ENCODE measurements at places on chromosomes 3 and 15.
A peak's percentile ranks its signal among the peaks of the same experiment; 100 is the strongest.

DNA sequence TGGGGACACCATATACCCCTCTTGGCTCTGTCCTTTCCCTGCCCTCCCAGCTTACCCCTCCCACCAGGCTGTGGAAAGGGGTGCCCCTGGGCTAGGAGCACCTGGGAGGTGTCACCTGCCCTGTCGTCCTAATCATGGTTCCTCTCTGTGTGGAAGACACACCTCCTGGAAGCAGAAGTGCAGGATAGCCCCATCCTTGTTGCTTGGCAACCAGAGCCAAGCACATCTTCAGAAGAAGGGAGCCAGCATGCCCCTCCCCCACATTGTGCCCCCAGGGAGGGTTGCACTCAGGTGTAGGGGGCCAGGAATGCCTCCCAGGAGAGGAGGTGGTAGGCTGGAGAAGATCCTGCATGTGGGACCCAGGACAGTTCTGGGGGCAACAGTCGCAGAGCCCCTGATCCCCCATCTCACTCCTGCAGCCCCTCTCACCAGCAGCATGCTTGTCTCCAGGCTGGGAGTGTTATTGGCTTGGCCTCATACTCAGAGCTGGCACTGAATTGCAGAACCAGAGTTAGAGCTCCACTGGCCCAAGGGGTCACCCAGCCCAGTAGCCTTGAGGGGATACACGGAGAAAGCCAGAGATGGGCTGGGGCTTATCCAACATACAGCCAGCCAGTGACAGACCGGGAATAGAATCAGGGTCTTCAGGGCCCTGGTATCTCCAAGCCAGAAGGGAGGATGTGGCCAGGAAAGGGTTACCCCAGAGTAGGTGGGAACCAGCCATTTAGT lies 8.4 kb downstream of the RAB6B start:
- DNase-seq, result no peak

DNA sequence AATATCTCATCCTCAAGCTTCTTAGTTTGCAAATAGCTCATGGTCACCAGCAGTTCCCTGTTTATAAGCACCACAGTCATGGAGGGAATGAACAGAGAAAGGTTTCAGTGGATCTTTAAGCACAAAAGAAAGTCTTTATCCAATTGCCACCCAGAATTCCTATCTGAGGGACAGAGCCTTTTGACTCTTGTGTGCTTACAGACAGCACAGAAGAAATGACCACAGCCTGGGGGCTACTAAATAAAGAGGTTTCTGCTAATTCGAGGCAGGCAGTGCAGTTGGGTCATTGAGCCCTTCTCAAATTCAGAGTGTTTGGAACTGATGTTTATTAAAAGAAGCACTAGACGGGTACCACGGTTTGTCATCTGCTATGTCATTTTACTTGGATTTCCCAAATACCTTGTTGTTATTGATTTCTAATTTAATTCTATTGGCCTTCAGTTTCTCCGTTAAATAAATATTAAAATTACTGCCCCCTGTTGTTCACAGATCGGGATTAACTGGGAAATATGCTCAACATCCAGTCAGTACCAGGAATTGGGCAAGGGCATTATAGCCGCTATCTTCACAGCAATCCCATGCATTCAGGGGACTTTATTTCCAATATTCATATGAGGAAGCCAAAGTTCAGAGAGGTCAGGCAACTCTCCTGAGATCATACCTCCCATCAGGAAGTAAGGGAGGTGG lies 3.6 kb downstream of the PRICKLE2 start:
- DNase-seq, result no peak

DNA sequence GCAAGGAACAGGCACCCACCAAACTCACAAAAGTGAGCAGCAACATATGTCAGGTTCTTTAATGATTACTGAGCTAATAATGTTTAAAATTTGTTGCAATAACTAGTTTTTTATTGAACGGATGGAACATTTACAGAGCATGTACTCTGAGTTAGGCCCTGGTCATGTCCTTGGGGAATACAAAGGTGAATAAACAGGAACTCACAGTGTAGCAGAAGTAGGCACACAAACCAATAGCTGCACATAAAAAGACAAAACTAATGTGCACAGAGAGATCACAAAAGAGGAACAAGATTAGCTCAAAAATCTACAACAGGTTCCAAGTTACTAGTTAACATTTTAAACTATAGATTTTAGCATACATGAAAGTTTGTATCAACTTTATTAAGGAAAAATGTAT lies 505.3 kb upstream of the PPP2R3A start:
- no peak for DNase-seq

- no peak for DNase-seq
Observed at GRCh38 chr15:91870876-91871537, 17.5 kb downstream of the SLCO3A1 start.

GRCh38 chr3:191973820-191974219 lies 512.9 kb downstream of the PYDC2 start:
- DNase-seq, result no peak

- no peak for DNase-seq
Observed at GRCh38 chr3:99373088-99373845, 265.1 kb upstream of the COL8A1 start.

DNA sequence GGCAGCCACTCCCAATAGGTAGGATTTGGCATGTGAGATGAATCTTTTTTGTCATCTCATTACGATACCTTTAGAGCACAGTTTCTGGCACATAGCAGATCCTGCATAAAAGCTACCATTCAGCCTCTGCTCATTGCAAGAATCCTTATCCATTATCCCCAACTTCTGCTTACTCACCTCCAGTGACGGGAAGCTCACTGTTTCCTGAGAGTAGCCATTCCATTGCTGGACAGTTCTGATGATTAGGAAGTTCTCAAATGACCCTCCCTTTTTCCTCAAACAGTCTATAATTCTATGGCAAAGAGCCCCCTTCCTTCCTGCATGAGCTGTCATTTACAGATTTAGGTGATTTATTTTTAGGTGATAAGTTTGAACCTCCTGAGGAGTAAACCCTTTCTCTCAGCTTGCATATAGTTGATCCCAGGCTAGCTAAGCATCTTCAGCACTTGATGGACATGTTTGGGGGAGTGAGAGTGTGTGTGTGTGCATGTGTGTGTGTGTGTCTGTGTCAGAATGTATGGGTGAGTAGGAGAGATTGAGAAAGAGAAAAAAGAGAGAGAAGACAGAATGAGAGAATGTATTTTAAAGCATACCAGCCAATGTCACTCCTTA lies 109.7 kb downstream of the LSM3 start:
- no peak for DNase-seq

DNA sequence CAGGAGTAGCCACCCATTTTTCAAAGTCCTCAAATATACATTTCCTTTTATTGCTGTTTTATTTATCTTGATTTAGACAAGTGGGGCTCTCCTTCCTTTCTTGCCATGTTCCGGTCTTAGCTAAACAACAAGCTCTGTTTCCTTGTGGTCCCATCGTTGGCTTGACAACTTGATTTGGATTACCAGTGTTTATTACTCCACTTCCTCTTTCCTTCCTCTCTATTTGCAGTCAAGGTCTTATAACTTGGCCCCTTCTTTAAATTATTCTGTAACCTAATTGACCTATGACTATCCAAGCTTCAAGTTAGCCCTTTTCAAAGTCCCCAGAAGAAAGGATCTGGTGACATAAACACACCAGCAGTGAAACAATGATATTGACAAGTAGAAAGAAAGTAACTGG lies 130.6 kb upstream of the STT3B start:
- no peak for DNase-seq

DNA sequence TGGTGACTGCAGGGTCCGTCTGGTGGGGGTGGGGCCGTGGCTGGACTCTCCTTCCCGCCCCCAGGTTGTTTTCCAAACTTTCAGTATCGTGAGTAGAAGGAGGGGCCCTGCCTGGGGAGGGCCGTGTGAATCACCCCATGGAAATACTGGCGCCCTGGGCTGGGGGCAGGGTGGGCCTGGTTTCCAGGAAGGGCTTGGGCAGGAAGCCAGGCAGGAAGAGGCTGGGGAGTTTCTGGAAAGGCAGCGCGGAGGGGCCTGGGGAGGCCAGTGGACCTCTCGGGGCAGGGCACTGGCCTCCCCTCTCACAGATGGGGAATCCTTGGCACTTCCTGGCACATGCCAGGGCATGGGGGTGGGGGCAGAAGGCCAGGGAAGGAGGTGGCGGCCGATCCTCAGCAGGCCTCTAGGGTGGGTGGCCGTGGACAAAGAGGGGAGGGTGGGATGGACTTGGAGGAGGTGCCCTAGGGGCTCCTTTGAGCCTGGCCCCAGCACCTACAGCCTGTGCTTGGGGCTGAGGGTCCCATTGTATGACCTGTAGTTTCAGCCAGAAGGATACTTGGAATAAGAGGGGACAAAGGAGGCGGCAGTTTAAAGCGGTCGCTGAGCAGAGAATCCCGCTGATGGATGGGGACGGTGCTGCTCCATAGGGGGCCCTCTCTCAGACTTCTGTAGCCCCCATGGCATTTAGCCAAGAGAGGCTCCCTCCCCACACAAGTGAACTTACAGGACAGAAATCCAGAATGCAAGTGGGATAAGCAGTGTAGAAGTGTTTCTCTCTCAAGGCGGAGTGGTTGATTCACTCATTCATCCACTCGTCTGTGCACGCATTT lies 56.5 kb upstream of the GATA2 start:
- DNase-seq, result no peak

DNA sequence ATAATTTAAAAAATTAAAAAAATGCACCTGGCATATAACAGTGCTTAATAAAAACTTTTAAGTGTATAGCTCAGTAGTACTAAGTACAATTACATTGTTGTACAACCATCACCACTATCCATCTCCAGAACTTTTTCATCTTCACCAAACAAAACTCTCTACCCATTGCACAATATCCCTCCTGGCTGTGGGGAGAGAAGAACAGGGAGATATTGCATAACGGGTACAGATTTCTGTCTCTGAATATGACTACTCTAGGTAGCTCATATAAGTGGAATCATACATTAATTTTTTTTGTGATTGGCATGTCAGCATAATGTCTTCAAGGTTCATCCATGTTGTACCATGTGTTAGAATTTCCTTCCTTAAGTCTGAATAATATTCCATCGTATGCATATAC lies 91.0 kb upstream of the PLAAT1 start:
- no peak for DNase-seq

GRCh38 chr15:52422001-52422400 lies 106.7 kb downstream of the MYO5A start:
- no peak for DNase-seq

GRCh38 chr3:139953131-139953910 lies 18.3 kb downstream of the CLSTN2 start:
- no peak for DNase-seq

DNA sequence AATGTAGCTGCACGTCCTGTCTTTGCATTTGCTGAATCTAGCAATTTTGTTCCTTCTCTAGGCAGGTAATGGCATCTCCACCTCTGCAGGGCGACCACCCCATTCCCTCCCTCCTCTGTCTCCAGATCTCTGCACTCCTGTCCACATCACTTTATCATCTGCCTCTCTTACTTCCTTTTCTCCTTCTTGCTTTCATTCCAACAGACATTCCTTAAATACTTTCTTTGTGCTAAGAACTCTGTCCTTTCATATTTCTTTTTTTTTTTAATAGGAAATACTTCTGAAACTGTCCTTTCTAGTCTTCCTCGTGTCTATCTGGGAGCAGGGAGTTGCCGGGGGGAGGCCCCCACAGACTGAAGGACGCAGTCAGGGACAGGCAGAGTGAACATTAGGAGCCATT lies 7.2 kb downstream of the ITIH3 start:
- no peak for DNase-seq

- DNase-seq, result no peak
Observed at GRCh38 chr3:188207941-188208515, 54.1 kb downstream of the LPP start.

DNA sequence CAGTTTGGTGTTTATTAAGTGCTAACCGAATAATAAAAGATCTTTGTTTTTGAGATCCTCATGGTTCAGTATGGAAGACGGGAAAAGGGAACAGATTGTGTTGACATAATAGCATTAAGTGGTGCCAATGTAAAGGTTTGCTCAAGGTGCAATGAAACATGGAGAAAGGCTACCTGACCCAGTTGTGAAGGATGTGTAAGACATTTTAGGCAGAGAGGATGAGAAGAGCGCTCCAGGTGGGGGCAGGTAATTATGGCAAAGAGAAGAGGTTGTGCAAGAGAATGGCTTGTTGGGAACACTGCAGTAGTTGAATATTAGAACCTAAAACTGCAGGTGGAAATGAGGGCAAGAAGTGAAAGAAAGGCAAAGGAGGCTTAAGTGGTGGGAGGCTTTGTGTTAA lies 140.8 kb downstream of the DIPK2A start:
- no peak for DNase-seq

DNA sequence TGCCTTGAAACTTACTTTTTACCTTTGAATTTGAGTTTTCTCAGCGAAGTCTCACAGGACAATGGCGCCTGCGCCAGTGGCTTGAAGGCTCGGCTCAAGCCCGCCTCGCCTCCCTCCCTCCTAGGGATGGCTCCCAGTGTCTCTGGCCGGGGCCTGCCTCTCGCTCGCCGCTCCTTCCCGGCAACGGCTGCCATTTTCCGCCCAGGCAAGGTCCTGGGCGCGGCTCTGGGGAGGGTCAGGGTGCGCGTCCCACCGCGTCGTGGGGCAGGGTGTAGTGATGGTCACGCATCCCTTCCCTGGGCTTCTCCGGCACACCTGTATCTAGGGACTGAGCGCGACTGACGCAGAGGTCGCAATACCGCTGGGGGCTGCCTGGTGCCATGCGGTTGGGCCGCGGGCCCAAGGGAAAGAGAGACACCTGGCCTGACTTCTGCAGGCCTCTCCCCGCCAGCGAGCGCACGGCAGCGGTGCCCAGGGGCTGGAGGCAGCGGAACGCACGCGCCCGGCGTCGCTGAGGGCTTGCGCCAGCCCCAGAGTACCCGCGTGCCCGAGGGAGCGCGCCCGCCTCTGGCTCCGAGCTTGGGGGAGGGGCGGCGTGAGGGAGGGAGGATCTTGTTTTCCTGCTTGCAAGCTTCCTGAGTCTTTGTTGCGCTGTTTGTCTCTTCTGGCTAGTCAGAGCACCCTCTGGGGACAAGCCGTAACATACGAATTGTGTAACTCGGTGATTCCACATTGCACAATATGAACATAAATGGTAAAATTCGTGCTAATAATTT lies 20.7 kb upstream of the FEM1B start:
- DNase-seq, result peak; percentile 62

- peak; percentile 66 for DNase-seq
Observed at GRCh38 chr15:85691350-85692240, 103.1 kb downstream of the KLHL25 start.

DNA sequence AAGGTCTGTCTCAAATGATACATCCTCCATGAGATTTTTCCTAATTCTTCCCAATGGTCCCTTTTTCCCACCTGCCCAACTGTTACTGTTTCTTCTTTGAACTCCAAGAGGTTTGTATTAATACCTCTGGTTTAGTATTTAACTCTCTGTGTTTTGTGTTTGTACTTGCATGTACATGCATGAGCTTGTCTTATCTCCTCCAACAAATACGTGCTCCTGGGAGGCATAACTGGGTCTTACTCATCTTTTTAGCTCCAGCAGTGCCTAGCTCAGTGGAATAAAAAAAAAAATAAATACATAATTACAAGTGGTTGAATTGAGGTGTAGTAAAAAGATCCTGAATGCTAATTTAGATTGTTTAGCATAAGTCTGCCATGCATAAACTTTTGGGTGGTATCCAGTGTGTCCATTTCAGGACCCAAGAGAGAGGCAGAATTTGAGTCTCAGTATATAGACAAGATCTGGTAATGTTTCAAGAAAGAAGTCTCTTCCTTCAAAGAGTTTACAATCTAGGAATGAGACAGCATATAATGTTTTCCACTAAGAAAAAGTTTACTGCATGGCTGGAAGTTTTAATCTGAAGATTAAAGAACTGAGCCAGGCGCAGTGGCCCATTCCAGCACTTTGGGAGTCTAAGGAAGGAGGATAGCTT lies 1.7 kb upstream of the LYSMD2 start:
- DNase-seq, result no peak

All from CD4-positive, alpha-beta T cell treated with Interleukin-21 for 1 hour (primary cell).